ENCODE measurements at places on chromosomes 12 and 14. TPM values are rescaled to one million over a fixed set of nuclear protein-coding genes. Genes with fewer than 3 reads are reported as not detected.

CCDC177 gene
- not detected for total RNA-seq

PTPRB gene
- total RNA-seq = 21.0 TPM

EID3 gene
- total RNA-seq = 19.1 TPM

OTX2 gene
- not detected for total RNA-seq

TCL1B gene
- not detected for total RNA-seq

ACRBP gene
- total RNA-seq = 1.4 TPM

RNF212B gene
- not detected for total RNA-seq

ACVRL1 gene
- total RNA-seq = 113 TPM

GRCh38 chr12:124626971-124627411, 59.6 kb upstream of the NCOR2 start:
- peak; percentile 87 for DNase-seq

DNA sequence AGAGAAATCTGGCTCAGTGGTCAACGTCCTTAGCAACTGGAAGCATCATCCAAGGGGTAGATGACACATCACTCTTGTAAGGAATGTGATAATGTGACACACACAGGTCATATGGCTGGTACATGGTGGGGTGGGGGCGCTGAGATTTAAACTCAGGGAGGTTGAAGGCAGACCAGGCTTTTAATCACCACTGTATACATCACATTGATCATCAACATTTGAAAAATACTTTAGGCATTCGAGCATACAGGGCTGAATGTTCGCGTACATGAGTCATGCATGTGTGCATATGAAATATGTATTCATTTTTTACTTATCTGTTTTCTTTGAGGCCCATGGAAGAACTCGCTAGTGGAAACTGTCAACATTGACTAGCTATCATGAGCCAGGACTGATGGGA, 976.4 kb downstream of the VRK1 start:
- DNase-seq = no peak

GRCh38 chr12:77835969-77836368, 5.3 kb downstream of the NAV3 start:
- DNase-seq = no peak

- DNase-seq = no peak
Measured at GRCh38 chr14:87966816-87967215, 26.2 kb downstream of the GALC start.

DNA sequence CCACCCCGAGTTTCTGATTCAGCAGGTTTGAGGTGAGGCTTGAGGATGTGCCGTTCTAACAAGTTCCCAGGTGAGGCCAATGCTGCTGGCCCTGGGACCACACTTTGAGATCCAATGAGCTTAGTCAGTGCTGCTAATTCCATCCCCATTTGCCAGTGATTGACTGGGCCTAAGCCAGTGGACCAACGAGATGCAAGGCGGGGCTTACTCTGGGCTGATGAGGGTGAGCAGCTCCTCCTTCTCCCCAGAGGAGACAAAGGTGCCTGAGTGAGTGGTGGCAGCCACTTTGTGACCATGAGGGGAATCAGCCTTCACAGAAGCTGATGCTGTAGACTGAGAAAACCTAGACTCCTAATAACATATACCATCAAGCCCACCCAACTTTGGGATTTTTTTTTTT, 23.1 kb upstream of the HNF1A start:
- DNase-seq = no peak

DNA sequence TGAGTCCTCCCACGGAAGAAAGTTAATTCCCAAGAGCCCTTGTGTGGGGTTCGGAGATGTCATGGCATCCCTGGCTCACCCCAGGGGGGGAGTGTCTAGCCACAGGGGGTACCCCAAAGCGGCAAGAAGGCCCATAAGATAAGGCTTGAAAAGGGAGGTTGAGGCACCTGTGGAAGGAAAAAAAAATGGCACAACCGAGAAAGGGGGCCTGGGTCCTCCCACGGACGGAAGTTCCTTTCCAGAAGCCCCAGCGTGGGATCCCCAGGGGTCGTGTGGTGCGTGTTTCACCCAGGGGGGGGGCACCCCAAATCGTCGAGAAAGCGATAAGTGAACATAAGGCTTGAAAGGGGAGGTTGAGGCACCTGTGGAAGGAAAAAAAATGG, 266.7 kb downstream of the ALG10 start:
- no peak for DNase-seq

DNA sequence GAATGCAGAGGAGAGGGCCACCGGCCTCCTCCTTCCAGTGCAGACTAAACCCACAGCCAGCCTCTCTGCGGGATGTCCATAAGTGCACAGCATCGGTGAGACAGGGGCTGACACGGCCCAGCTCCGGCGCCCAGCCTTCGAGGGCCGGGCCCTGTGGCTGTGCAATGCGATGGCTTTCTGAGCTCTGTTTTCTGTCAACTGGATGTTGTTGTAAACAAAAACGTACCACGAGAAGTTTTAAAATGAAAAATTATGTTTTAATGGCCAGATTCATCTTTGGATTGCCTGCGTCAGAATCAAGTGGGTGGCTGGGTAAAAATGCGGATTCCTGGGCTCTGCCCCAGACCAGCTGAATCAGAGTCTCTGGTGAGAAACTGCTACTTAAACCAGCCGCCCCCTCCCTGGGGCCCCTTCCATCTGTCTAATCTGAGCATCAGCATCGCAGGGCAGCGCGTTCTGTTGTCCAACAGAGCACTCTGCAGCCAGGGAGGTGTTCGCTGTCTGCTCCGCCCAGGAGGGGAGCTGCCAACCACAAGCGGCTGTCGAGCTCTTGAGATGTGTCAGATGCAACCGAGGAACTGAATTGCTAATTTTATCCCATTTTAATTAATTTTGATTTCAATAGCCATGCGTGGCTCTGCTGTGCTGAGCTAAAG, 133.4 kb downstream of the RFLNA start:
- DNase-seq = peak; percentile 93

- DNase-seq = peak; percentile 86
Measured at GRCh38 chr12:89353188-89353822, 1.0 kb upstream of the DUSP6 start.

GRCh38 chr14:104913435-104913834, 11.2 kb upstream of the PLD4 start:
- no peak for DNase-seq
